ENCODE measurements at places on chromosomes 16 and 17. TPM values are rescaled to one million over a fixed set of nuclear protein-coding genes. Genes with fewer than 3 reads are reported as not detected.

DNA sequence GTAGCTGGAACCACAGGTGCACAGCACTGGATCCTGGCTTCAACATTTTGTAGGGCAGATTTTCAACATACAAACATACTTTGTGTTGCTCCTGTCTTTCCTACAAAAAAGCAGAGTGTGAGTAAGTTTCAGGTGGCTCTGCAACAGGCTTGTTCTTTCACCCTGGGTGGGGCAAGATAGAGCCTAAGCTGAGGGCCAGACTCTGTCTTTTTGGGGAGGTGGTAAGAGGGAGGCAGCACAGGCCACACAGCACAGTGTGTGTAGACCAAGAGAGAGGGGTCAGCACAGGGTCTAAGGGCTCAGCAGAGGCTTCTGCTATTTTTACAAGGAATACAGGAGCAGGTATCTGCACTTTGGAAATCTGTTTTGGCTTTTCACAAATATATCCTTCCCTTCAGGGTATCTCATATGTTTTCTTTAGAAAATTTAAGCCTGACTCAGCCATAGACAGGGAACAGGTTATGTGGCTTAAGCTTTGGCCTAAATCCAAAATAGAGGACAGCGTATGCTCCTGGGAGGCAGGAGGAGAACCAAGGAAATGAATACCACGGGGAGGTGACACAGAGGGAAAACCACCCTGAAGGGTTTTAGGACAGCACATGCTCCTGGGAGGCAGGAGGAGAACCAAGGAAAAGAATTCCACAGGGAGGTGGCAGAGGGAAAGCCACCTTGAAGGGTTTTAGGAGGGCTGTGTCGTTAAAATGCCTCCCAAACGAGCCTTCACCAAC is 21.6 kb downstream of the EMC8 start:
- no peak overlapping the region for H3K27ac ChIP-seq
- no peaks in the 10 kb centered on the region for H3K36me3 ChIP-seq
- no peak for DNase-seq
- H3K4me3 ChIP-seq: no peak overlapping the region
- no peaks in the 10 kb centered on the region for H3K4me1 ChIP-seq
- H3K27me3 ChIP-seq: no peaks in the 10 kb centered on the region

DNA sequence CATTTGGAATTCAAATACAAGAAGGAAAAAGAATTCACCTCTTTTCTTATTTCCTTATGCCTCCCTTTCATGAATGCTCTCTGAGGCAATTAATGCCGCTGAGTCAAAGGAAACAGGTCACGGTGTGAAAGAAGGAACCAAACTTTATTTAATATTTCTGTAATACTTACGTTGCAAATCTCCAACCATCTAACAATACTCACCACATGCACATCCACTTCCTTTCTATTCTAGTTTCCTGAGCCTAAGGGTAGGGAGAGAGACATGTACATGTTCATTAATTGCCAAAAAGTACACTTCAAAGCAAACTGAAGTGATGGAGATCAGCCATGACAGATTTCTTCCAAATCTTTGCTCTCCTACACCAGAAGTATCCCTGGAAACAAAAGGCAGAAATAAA is 47.9 kb upstream of the HLF start:
- H3K27me3 ChIP-seq: no peaks in the 10 kb centered on the region
- peaks cover 2% of the 10 kb centered on the region for H3K4me1 ChIP-seq
- DNase-seq: no peak
- no peak overlapping the region for H3K4me3 ChIP-seq
- no peak overlapping the region for H3K27ac ChIP-seq

GRCh38 chr17:63496663-63497400 is 20.0 kb downstream of the ACE start:
- no peaks in the 10 kb centered on the region for H3K27me3 ChIP-seq
- H3K4me3 ChIP-seq: no peak overlapping the region
- H3K4me1 ChIP-seq: no peaks in the 10 kb centered on the region
- H3K27ac ChIP-seq: no peak overlapping the region
- DNase-seq: no peak

DNA sequence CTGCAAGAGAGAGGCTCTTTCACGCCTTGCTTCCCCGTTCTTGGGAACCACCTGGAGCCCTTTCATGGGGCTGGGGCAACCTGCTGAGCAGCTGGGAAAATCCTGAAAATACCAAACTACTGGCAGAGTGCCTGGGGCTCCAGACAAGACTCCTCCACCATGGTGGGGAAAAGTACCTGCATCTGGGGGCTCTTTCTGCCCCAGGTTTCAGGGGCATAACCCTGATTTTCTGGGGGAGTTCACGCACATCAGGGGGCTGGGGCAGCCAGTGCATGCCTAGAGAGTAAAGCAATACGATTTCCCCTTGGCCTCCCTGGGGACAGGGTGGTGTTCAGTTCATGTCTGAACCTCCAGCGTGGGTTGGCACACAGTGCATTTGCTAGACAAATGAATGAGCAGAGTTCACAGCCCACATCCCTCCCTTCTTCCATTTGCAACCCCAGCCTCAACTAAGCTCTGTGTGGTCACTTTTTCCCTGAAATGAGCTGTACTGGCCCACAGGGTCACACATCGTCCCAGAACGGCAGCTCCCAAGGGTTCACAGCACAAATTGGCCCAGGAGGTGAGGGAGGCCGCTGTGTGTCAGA is 5.2 kb upstream of the CDC42EP4 start:
- H3K27me3 ChIP-seq: no peaks in the 10 kb centered on the region
- H3K27ac ChIP-seq: no peak overlapping the region
- DNase-seq: no peak
- H3K4me1 ChIP-seq: peaks cover 12% of the 10 kb centered on the region
- no peak overlapping the region for H3K4me3 ChIP-seq

DNA sequence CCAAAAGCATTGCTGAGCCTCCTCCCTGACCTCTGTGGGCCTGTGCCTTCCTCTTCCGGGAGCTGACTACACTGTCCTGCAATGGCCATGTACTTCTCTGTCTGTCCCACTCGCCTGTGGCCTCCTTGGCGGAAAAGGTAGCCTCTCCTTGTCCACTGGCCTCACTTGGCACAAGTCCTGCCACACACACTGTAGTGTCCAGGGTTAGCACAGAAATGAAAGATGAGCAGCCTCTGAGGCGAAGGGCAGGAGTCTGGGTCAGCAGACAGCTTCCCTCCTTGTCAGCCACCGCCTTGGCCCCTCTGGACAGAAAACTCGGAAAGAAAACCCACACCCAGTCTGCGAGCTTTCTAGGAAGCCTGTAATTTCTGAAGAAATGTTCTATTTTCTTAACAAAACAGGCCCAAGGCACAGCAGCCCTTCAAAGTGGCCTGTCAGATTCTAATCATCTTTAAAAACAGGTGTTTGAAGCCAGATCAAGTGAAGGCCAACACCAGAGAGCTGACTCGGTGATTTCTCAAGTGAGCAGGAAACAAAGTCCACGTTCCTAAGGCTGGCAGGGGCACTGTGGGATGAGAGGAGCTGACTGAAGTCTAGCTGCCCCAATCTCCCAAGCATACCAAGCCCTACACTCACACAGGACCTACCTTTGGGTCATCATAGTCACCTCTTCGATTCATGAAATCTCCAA is 67.2 kb downstream of the GTF3C1 start:
- no peak overlapping the region for H3K27ac ChIP-seq
- no peaks in the 10 kb centered on the region for H3K27me3 ChIP-seq
- no peak overlapping the region for H3K4me3 ChIP-seq
- no peaks in the 10 kb centered on the region for H3K4me1 ChIP-seq

GRCh38 chr16:11667824-11668622 is at the start of gene SNN:
Gene SNN (plus strand): TSS chr16:11668455. CDS start chr16:11676060, 7,605 bp downstream.
- H3K36me3 ChIP-seq: no peaks in the 10 kb centered on the region
- 0 out of 2 replicates have a peak, but pooled peaks cover 3% of the 10 kb centered on the region for H3K4me1 ChIP-seq
- DNase-seq: peak; percentile 87
- peak within 1 kb of the TSS; percentile 73 for H3K4me3 ChIP-seq
- peak within 1 kb of the TSS; percentile 44 for H3K27ac ChIP-seq
- no peaks in the 10 kb centered on the region for H3K27me3 ChIP-seq

- no peak overlapping the region for H3K27ac ChIP-seq
- no peak overlapping the region for H3K4me3 ChIP-seq
- DNase-seq: no peak
These were observed 5.8 kb downstream of the SOCS1 start for GRCh38 chr16:11250091-11250785.

DNA sequence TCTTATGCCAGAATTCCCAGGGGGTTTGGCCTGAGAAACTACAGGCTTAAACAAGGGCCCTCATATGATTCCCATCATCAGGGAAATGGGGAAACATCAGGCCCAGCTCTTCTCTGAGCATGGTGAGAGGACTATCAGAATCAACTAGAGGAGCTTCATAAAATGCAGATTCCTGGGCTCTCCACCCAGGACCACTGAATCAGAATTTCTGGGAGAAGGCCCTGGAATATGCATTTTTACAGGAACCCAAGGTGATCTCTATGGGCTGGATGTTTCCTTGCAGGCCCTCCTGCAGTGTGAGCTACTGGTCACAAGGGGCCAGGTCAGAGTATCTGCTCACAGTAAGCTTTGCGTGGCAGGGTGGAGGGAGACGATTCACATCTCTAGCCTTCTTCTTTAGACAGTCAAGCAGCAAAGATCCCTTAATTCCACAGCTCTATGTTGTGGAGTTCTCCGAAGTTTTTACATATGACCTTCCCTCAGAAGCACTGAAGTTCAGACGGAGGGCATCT is 38.8 kb upstream of the HOXB13 start:
- H3K36me3 ChIP-seq: no peaks in the 10 kb centered on the region
- H3K4me3 ChIP-seq: no peak overlapping the region
- no peak for DNase-seq
- H3K27me3 ChIP-seq: no peaks in the 10 kb centered on the region

GRCh38 chr17:31744511-31744951 is 114.5 kb downstream of the COPRS start:
- 0 out of 2 replicates have a peak, but pooled peaks cover 5% of the 10 kb centered on the region for H3K27me3 ChIP-seq
- no peaks in the 10 kb centered on the region for H3K36me3 ChIP-seq
- H3K4me1 ChIP-seq: no peaks in the 10 kb centered on the region
- no peak for DNase-seq

DNA sequence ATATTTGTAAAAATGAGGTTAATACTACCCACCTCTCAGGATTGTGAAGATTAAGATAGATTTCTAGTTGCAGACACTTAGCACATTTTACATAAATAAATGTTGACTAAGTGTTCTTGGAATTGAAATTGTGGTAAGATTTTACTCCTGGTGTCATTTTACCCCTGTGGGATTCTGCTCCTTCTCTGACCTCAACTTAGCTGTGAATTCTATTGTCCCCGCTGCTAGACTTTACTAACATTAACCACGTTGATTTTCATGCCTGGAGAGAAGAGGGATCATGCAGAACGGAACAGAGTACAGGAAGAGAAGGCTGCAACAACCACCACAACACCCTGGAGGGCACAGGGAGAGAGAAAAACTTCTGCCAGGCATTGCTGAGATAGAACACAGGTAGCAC is 2.1 kb upstream of the TOM1L1 start:
- H3K27me3 ChIP-seq: no peaks in the 10 kb centered on the region
- DNase-seq: no peak
- H3K4me1 ChIP-seq: peaks cover 2% of the 10 kb centered on the region
- H3K4me3 ChIP-seq: no peak overlapping the region
- H3K27ac ChIP-seq: peak overlapping the region; percentile 66

- DNase-seq: peak; percentile 59
- H3K36me3 ChIP-seq: no peaks in the 10 kb centered on the region
- H3K4me1 ChIP-seq: no peaks in the 10 kb centered on the region
- H3K4me3 ChIP-seq: no peak overlapping the region
These were observed 70.8 kb downstream of the EMP2 start for GRCh38 chr16:10509534-10510025.

GRCh38 chr16:81417210-81417609 is 27.4 kb upstream of the CMIP start:
- H3K36me3 ChIP-seq: no peaks in the 10 kb centered on the region
- DNase-seq: no peak
- H3K4me1 ChIP-seq: no peaks in the 10 kb centered on the region
- H3K27me3 ChIP-seq: no peaks in the 10 kb centered on the region

- H3K36me3 ChIP-seq: no peaks in the 10 kb centered on the region
- no peak for DNase-seq
- H3K4me1 ChIP-seq: no peaks in the 10 kb centered on the region
- H3K27ac ChIP-seq: no peak overlapping the region
These were observed 216.7 kb downstream of the SHISA9 start for GRCh38 chr16:13118091-13118490.

DNA sequence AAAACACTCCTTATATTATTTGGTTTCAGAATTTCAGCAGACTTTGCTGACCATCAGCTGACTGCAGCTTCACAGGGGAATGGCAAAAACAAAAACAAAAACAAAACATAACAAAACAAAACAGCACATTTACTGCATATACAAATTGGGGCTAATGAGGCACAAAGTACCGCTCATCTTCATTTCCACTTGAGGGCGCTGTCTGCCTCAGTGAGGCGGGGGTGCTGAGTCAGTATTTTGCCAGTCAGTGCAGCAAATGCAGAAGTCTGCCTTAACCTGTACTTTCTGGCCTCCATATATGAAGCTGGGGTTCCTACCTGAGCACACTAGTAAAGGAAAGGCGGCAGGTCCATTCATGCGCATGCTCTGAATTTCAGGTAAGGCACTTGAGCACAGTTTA is 13.5 kb upstream of the DYNLRB2 start:
- H3K4me3 ChIP-seq: no peak overlapping the region
- peak; percentile 11 for DNase-seq
- H3K4me1 ChIP-seq: no peaks in the 10 kb centered on the region

DNA sequence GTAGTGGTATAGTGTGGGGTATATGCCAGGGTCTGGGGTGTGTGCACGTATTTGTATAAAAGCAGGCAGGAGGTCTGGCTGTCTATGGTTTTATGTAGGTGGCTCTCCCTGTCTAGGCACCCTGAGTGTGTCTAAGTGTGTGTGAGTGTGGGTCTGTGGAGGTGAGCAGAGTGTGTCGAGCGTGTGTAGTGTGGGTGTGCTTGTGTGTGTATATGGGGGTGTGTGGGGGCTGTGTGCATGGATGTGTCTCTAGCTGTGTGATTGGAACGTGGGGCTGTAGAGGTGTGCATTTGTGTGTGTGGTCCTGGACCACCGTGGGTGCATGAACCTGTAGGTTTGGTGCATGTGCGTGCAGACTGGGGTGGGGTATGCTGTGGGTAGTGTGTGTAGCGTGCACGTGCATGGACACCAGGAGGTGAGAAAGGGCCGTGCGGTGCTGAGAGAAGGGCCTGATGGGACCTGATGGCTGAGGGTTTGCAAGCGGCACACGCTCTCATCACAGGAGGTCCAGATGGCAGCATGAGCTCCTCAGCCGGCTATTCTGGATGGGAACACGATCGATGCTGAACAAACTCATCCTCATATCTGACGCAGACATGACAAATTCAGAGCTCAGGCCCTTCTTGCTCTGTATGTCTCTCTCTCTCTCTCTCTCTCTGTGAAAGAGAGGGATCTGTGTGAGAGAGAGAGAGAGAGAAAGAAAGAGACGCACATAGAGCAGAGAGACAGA is 27.7 kb downstream of the SPACA3 start:
- H3K4me1 ChIP-seq: no peaks in the 10 kb centered on the region
- no peaks in the 10 kb centered on the region for H3K36me3 ChIP-seq
- H3K4me3 ChIP-seq: no peak overlapping the region
- peaks cover 44% of the 10 kb centered on the region for H3K27me3 ChIP-seq
- no peak overlapping the region for H3K27ac ChIP-seq
- DNase-seq: no peak

Gene SRCIN1
- total RNA-seq: not detected

Gene ZFPM1
- 0.85 TPM for total RNA-seq

Gene ATAD5
- 28.3 TPM for total RNA-seq

Gene IRX5
- 11.4 TPM for total RNA-seq

Gene CIBAR2
- total RNA-seq: 0.41 TPM
